OCI-LY7 (cell line): ENCODE measurements at places on chromosomes 4 and X. TPM values are rescaled to one million over a fixed set of nuclear protein-coding genes. Genes with fewer than 3 reads are reported as not detected.

Gene PABPC1L2A
- total RNA-seq: not detected in 2 replicates

Gene EXOC1L
- total RNA-seq: not detected in 2 replicates

DNA sequence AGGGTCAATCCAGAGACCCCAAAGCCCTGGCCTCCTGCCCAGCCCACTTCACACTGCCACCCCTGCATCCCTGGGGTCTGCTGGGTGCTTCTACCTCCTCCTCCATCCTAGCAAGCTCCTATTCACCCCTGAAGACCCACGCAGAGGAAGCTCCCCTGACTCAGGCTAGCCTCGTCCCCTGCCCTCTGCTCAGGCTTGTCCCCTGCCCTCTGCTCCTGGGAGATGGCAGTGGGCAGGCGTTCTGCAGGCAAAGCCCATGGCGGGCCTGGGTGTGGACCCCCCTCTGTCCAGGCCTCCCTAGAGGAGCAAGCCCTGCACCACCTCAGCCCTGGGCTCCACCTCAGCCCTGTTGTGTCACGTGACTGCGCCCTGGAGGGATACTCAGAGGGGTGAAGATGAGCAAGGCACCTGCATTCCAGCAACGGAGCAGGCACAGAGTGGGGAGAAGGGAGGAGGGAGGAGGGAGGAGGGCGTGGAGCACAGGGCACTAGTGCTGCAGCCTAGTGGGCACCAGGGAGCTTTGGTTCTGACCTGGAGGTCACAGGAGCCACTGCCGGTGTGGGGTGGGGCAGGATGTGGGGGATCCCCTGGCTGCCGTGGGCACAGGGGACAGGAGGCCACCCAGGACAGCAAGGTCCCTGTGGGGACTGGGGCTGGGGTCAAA lies 27.6 kb upstream of the FGFR3 start:
- DNase-seq: no peak

- no peak for DNase-seq
Observed at GRCh38 chr4:9989918-9990635, 31.2 kb downstream of the SLC2A9 start.

- DNase-seq: no peak
Observed at GRCh38 chr4:149836546-149836945, 20.9 kb upstream of the IQCM start.
